ENCODE measurements at places on chromosomes 5 and 9.
A peak's percentile ranks its signal among the peaks of the same experiment; 100 is the strongest.

DNA sequence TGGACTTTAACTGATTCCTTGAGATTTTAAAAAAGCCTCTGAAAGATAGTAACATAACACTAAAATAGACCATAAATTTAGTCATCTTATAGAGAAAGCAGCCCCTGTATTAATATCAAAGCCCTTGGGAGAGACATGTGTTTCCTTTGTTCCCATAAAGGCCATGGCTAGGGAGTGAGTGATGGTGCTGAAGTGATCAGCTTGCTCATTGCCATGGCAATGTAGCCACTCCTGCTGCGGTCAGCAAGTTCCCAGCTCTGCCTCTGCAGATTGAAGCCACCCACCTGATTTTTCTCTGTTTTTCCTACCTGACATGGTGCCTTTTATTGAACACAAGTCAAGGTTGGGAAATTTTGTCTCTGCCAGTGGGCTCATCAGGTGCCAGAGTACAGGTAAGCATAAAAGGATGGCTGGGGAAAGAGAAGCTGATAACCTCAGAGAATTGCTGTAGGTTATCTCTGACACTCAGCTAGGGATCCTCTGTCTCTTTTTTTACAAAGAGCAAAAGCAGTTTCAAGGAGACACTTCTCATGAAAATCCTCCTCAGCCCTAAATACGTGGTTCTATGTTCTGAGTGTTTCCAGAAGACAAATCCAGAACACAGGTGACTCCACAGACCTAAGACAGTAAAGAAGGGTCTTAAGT is 296.3 kb upstream of the NMUR2 start:
- DNase-seq, result no peak

GRCh38 chr5:176541338-176542134 is 4.3 kb upstream of the RNF44 start:
- DNase-seq, result peak; percentile 39

- no peak for DNase-seq
Measured at GRCh38 chr5:12323637-12324229, 419.5 kb upstream of the CTNND2 start.

GRCh38 chr5:88364991-88365390 is 96.3 kb upstream of the TMEM161B start:
- no peak for DNase-seq

DNA sequence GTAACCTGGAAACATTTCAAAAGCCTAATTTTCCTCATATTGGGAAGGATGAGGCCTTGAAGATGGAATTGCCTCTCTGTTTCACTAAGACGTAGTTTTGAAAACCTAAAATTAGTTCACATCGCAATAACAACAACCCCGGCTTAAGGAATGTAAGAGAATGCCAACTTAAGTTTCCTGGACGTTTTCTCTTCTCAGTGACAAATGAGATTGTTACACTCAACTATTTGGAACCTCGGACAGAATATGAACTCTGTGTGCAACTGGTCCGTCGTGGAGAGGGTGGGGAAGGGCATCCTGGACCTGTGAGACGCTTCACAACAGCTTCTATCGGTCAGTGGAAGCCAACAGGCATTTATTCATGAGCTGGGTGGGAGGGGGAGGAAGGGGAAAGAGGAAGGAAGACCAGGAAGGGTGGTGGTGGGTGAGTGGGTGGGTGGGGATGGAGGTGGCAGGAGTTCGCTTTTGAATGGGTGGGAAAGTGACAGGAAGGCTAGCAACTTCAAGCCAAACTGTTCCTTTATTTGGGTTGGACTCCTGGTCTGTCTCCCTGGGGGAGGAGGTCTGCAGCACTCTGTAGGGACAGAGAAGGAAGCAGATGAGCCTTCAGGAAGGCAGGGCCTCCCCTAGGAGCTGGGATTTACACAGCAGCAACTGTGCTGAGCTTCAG is 83.4 kb downstream of the TEK start:
- no peak for DNase-seq

DNA sequence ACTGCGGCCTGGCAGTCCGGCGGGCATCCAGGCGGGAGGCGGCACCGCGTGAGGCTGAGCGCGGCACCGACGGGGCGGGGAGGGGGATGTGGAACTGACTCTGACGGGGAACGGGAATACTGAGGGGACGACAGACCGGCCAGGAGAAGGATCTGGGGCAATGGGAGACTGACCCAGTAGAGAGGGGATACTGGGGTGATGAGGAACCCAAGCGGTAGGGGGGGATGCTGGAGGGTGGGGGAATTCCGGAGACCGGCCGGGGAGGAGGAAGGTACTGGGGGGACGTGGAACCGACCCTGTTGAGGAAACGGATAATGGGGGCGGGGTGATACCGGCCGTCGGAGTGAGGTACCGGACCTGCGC is 423 bp downstream of the IPPK start:
- no peak for DNase-seq

- DNase-seq, result no peak
Measured at GRCh38 chr5:143354025-143354424, 49.5 kb downstream of the NR3C1 start.

DNA sequence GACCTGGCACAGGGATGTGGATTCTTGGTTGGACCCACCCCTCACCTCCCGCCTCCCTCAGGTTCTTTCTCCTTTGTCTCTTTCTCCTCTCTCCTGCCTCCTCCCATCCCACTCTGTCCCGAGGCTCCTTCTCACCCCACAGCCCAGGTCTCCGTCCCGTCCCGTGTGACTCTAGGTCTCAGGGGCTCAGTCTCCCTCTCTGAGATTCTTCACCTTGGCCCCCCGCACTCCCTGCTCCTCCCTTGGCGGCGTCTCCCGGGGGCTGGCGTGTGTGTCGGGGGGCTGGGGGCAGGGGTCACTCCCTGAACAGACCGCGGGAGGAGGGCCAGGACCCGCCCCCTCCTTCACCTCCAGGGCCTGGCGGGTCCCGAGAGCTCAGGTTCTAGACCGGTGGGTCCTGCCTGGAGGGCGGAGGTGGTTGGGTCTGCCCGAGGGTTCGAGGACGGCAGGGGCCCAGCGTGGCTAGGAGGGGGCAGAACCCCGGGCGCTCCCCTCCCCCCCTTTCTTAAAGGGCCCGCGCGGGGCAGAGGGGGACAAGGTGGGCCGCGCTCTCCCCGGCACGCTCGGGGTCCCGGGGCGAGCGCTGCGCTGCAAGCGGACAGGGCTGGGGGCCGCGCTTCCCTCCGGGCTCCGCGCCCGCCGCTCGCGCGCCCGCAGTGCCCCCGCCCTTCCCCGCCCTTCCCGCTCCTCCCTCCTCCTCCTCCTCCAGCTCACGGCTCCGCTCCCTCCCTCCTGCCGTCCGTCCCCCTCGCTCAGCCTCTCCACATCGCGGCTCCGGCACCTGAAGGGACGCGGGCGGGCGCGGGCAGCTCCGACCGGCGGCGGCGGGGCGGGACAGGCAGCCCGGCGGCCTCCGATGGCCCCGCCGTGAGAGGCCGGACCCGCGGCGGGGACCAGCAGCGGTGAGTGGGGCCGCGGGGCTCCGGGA is at the start of gene PSD2:
TSS of gene PSD2 (plus strand) at position 735 of the 928 bp plus-strand sequence. CDS start 13,633 bp downstream, outside the sequence.
- no peak for DNase-seq

DNA sequence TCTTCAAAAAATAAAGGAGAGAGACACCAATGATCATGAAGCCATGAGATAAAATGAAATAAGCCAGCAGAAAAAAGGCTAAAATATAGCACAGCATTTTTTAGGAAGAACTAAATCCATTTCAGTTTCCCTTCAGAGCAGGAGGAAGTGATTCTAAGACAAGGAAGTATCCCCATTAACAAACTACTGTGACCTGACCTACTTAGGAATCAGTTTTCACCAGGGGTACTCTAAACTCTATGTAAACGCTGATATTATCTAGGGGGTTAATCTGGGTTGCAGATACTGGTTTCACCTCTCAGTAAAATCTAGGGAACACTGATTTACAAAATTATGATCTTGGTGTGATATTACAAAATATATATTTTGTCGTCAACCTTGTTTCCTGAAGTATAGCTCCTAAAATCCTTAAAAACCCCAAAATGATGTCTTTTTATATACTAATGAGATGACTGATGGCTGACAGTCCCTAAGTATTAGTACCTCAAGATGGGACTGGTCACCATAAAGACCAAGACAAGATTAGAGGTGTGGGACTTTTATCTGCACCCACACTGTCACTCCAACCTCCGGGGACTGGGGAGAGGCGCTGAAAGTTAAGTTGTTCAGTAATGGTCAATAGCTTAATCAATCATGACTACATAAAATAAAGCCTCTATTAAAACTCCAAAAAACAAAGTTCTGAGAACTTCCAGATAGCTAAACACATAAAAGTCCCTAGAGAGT is 2.9 kb upstream of the FNBP1 start:
- DNase-seq, result no peak

- no peak for DNase-seq
Measured at GRCh38 chr9:132150256-132150655, 11.6 kb upstream of the NTNG2 start.

DNA sequence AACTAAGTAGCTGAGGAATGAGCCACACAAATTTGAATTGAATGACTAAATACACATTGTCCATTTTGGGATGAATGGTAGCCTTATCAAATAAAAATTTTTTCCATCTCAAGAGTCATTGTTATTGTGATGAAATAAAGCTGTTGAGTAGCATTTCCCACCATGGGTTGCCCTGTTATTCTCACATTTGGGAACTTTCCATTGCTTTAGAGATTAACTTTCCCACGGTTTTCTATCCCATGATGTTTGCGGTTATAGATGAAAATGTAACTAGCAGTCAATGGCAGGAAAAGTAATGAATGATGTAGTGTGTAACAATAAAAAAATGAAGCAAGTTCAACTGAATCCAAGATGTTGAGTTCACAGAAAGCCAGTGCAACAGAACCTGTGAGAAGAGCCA is 59.9 kb upstream of the PLPP1 start:
- DNase-seq, result no peak

GRCh38 chr5:71701407-71701806 is 17.7 kb upstream of the CARTPT start:
- no peak for DNase-seq
